ENCODE measurements at places on chromosomes 3 and 15. TPM values are rescaled to one million over a fixed set of nuclear protein-coding genes. Genes with fewer than 3 reads are reported as not detected.

The ADGRG7 gene
- not detected for total RNA-seq

The CPA3 gene
- not detected for total RNA-seq

The HEXA gene
- total RNA-seq = 66.2 TPM

The RASGRP1 gene
- total RNA-seq = 46.6 TPM

The COX5A gene
- 352 TPM for total RNA-seq

The ZNF774 gene
- total RNA-seq = 0.82 TPM

DNA sequence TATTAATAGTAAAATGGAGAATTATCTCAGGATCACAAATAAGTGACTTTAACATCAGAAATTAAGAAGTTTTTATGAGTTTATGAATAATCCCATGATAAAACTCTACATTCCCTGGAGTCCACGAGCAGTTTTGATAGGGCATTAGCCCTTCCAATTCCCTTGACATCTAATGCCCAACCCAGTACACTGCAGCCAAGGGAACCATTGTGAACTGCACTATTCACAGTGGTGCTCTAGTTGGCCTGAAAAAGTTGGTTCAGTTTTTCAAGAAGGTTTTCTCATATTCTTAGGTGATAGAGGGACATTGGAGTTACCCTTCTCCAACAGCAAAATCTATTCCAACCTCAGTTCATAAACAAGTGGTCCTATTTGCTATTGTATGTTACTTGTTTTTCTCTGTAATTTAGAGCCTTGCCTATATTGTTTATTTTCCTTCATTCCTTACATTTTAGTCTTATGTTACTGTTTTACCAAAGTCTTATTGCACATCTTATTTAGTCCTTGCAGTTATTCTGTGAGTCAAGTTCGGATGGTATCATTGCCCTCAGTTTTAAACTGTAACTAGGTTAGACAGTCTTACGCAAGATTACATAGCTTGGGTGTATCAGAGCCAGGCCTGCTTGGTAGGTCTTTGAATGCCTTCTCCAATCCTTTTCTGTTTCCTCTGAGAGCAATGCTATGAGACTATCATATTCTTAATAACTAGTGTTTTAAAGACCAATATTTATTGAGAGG, 57.9 kb upstream of the SAMMSON start:
- DNase-seq = no peak
- no peak overlapping the region for H3K27ac ChIP-seq
- H3K4me1 ChIP-seq = no peaks in the 10 kb centered on the region
- peaks cover 3% of the 10 kb centered on the region for H3K27me3 ChIP-seq
- no peaks in the 10 kb centered on the region for H3K36me3 ChIP-seq

DNA sequence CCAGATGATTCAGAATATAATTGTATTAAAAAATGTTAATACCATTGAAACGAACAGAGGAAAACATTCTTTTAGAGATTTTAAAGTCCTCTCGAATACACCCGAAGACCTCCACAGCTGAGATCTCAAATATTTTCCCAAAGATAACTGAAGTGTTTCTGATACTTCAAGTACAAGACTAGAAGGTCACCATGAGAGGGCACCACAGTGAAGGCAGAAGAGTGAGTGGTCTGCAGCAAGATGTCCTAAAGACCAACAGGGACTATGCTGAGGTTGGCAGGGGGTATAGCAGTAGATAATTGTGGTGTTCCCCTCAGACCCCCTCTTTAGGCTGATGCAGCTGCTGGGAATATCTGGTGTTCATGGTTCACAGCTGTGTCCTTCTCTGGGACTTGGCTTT, 156.5 kb downstream of the PDCD6IP start:
- H3K36me3 ChIP-seq = no peaks in the 10 kb centered on the region
- DNase-seq = no peak
- H3K27me3 ChIP-seq = peaks cover 5% of the 10 kb centered on the region
- H3K4me1 ChIP-seq = no peaks in the 10 kb centered on the region

DNA sequence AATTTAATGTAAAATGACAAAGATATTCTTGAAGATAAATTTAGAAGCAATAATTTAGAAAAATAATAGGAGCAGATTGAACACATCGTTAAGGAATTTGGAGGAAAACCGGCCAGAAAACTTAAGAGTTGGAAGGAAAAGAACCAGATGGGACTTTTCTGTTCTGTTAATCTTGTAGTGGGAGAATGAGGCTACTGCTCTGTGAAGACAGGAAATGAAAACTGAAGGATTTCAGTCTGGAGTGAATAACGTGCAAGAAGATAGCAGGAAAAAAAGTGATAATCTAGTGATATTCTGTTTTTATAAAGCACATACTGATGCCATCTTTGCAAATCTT, 74.2 kb downstream of the DPPA2 start:
- H3K4me1 ChIP-seq = no peaks in the 10 kb centered on the region
- no peaks in the 10 kb centered on the region for H3K36me3 ChIP-seq
- no peak overlapping the region for H3K27ac ChIP-seq
- H3K4me3 ChIP-seq = no peak overlapping the region

- H3K4me3 ChIP-seq = peak overlapping the region; percentile 96
- H3K4me1 ChIP-seq = peaks cover 39% of the 10 kb centered on the region
- H3K27ac ChIP-seq = peak overlapping the region; percentile 97
- DNase-seq = peak; percentile 86
Measured at GRCh38 chr3:18444595-18445400, 19.7 kb upstream of the SATB1 start.

DNA sequence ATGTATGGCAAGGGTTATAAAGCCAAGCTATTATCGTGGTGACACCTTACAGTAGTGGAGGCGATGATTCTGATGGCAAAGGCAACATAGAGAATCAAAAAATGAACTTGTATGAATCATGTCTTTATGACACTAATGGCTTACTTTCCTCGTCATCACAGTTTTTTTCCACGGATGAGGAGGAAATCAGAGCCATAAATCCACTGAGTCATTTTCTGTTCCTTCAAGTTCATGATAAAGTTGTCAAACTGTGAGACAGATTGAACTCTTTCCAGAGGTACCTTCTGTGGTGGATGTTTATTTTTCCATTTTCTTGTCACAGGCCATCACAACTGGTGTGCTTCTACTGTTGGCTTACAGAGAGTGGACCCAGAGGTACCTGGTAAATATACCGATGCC, 8.5 kb downstream of the TMEM212 start:
- H3K27me3 ChIP-seq = peaks cover 30% of the 10 kb centered on the region
- H3K27ac ChIP-seq = no peak overlapping the region
- peaks cover 21% of the 10 kb centered on the region for H3K4me1 ChIP-seq
- no peaks in the 10 kb centered on the region for H3K36me3 ChIP-seq

DNA sequence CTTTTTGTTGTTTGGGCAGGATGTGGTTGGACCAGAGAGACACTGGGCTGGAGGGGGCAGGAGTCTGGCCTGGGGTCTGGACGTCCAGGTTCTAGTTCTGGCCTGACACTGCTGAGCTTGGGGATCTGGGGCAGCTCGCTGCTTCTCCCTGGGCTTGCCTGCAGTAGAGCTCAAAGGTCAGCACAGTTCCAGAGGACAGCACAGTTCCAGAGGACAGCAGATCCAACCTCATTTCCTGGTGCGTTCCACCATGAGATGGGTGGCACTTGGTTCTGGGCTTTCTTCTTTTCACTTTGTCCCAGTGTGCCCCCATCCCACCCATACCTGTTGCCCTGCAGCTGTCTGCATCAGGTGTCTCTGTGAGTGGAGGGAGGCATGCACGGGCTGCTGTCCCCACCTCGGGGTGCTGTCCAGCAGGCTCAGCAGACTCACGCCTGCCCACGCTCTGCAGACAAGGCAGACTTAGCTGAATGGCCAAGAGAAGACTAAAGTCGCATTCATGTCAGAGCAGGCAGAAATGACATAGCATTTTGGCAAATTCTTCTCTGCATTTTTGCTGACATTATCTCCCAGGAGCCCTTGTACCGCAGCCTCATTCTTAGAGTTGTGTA, 16.7 kb downstream of the CACNA2D3 start:
- no peak overlapping the region for H3K4me3 ChIP-seq
- peaks cover 4% of the 10 kb centered on the region for H3K27me3 ChIP-seq
- DNase-seq = no peak

DNA sequence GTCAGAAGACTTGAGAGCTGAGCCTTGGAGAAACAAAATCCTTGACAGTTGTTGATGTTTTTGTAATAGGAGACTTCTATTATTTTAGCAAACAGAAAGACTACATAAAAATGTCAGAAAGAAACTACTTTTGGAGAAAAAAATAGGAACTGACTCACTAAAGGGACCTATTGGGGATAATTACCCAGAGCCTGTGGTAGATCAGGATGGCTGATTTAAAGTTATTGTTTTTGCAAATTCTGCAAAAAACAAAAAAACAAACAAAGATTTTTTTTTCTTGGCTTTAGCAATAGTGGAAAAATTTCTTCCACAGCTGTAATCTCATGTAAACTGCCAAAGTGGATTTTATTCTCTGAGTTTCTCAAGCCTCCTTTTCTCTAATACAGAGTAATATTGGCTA, 101.5 kb upstream of the SATB1 start:
- no peak overlapping the region for H3K4me3 ChIP-seq
- H3K27ac ChIP-seq = no peak overlapping the region
- DNase-seq = no peak
- no peaks in the 10 kb centered on the region for H3K27me3 ChIP-seq
- H3K36me3 ChIP-seq = peaks cover 50% of the 10 kb centered on the region
- peaks cover 9% of the 10 kb centered on the region for H3K4me1 ChIP-seq

- peaks cover 2% of the 10 kb centered on the region for H3K4me1 ChIP-seq
- H3K27ac ChIP-seq = no peak overlapping the region
- no peak overlapping the region for H3K4me3 ChIP-seq
- no peaks in the 10 kb centered on the region for H3K36me3 ChIP-seq
Measured at GRCh38 chr3:48397767-48398681, 26.0 kb downstream of the FBXW12 start.

- peak; percentile 1 for DNase-seq
- peaks cover 3% of the 10 kb centered on the region for H3K27me3 ChIP-seq
- no peak overlapping the region for H3K27ac ChIP-seq
- no peaks in the 10 kb centered on the region for H3K36me3 ChIP-seq
- no peak overlapping the region for H3K4me3 ChIP-seq
- H3K4me1 ChIP-seq = no peaks in the 10 kb centered on the region
Measured at GRCh38 chr3:99532246-99532645, 106.1 kb upstream of the COL8A1 start.

- no peak for DNase-seq
- no peak overlapping the region for H3K27ac ChIP-seq
- H3K36me3 ChIP-seq = no peaks in the 10 kb centered on the region
- H3K4me3 ChIP-seq = no peak overlapping the region
- H3K27me3 ChIP-seq = peaks cover 15% of the 10 kb centered on the region
- peaks cover 21% of the 10 kb centered on the region for H3K4me1 ChIP-seq
Measured at GRCh38 chr3:69370156-69370883, 15.6 kb downstream of the FRMD4B start.

GRCh38 chr3:123341871-123342630, 106.8 kb downstream of the ADCY5 start:
- no peak for DNase-seq
- no peak overlapping the region for H3K27ac ChIP-seq
- peaks cover 3% of the 10 kb centered on the region for H3K27me3 ChIP-seq
- H3K4me3 ChIP-seq = no peak overlapping the region
- H3K36me3 ChIP-seq = no peaks in the 10 kb centered on the region
- peaks cover 5% of the 10 kb centered on the region for H3K4me1 ChIP-seq

GRCh38 chr3:191373327-191373726, 43.0 kb upstream of the UTS2B start:
- no peaks in the 10 kb centered on the region for H3K4me1 ChIP-seq
- no peaks in the 10 kb centered on the region for H3K36me3 ChIP-seq
- no peaks in the 10 kb centered on the region for H3K27me3 ChIP-seq
- H3K27ac ChIP-seq = no peak overlapping the region
- no peak overlapping the region for H3K4me3 ChIP-seq

DNA sequence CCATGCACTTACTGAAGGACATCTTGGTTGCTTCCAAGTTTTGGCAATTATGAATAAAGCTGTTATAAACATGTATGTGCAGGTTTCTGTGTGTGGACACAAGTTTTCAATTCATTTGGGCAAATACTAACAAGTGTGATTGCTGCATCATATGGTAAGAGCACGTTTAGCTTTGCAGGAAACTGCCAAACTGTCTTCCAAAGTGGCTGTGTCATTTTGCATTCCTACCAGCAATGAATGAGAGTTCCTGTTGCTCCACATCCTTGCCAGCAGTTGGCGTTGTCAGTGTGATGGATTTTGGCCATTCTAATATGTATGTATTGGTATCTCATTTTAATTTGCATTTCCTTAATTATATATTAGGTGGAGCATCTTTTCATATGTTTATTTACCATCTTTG, 280.1 kb downstream of the SV2B start:
- H3K36me3 ChIP-seq = no peaks in the 10 kb centered on the region
- no peaks in the 10 kb centered on the region for H3K27me3 ChIP-seq
- H3K4me1 ChIP-seq = peaks cover 6% of the 10 kb centered on the region
- DNase-seq = no peak
- H3K4me3 ChIP-seq = no peak overlapping the region

- H3K4me3 ChIP-seq = no peak overlapping the region
- H3K27ac ChIP-seq = no peak overlapping the region
- peaks cover 4% of the 10 kb centered on the region for H3K4me1 ChIP-seq
- H3K36me3 ChIP-seq = no peaks in the 10 kb centered on the region
- H3K27me3 ChIP-seq = peaks cover 5% of the 10 kb centered on the region
Measured at GRCh38 chr3:129621626-129622225, 15.2 kb upstream of the PLXND1 start.

GRCh38 chr15:59950603-59951388, 53.3 kb upstream of the FOXB1 start:
- no peak for DNase-seq
- H3K4me3 ChIP-seq = no peak overlapping the region
- peaks cover 3% of the 10 kb centered on the region for H3K4me1 ChIP-seq
- H3K36me3 ChIP-seq = no peaks in the 10 kb centered on the region

- DNase-seq = no peak
- H3K27ac ChIP-seq = no peak overlapping the region
- H3K36me3 ChIP-seq = no peaks in the 10 kb centered on the region
Measured at GRCh38 chr3:69719587-69720122, 19.6 kb upstream of the MITF start.

DNA sequence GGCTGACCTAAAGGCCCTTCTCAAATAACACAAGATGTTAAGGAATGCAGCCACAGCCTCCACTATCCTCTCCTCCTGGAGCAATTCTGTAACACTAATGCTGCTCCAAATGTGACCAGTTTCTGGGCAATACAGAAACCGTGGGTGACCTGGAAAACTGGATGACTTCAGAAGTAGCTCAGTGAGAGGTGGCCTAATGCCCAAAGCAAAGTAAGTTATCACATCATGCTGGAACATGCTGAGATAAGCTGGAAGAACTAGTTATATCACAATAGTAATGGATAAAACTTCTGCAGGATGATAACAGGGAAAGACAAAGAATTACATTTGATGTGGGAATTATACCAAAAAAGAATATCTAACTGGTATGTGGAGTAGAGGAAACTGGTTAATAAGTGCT, 72.0 kb downstream of the DHX30 start:
- peaks cover 12% of the 10 kb centered on the region for H3K4me1 ChIP-seq
- H3K27me3 ChIP-seq = no peaks in the 10 kb centered on the region
- H3K27ac ChIP-seq = no peak overlapping the region
- peaks cover 9% of the 10 kb centered on the region for H3K36me3 ChIP-seq
